T47D (cell line): ENCODE measurements at places on chromosomes 3 and 15.

DNA sequence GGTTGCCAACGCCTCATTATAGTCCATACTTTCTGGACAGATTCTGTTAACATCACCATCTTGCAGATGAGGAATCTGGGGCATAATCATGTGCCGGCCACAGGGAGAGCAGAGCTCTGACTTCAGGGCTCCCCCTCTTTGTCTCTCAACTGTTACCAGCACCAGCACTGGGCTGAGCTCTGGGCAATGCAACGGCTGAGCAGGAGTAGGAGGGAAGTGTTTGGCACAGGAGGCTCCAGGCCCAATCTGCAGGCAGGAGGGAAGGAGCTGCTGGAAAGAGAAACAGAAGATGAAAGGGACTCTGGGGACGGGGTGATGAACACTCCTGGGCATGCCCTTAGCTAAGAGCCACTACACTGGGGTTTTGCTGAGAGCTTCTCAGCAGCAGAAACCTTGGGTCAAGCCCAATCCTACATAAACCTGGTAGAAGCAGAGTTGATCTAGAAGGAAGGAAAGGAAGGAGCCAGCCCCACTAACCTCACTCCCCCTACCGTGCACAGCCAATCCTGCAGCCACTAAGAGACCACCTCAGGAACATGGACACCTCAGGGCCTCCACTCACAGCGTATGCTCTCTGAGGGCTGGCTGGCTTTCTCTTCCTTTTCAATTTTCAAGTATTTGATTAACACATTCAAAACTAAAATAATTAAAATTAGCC lies 73.1 kb upstream of the SPATA12 start:
- DNase-seq: no peak

- no peak for DNase-seq
These were observed 16.1 kb downstream of the CPOX start for GRCh38 chr3:98577178-98577895.

GRCh38 chr3:24088782-24089181 lies 143.7 kb downstream of the NR1D2 start:
- peak; percentile 26 for DNase-seq

- no peak for DNase-seq
These were observed 33.9 kb downstream of the RNU5B-1 start for GRCh38 chr15:65338366-65338765.

GRCh38 chr3:51930439-51930838 lies 11.3 kb downstream of the RRP9 start:
- no peak for DNase-seq

GRCh38 chr3:72289692-72290071 lies 504.7 kb upstream of the PROK2 start:
- no peak for DNase-seq

- no peak for DNase-seq
These were observed 228.5 kb upstream of the MME start for GRCh38 chr3:154851644-154852043.

DNA sequence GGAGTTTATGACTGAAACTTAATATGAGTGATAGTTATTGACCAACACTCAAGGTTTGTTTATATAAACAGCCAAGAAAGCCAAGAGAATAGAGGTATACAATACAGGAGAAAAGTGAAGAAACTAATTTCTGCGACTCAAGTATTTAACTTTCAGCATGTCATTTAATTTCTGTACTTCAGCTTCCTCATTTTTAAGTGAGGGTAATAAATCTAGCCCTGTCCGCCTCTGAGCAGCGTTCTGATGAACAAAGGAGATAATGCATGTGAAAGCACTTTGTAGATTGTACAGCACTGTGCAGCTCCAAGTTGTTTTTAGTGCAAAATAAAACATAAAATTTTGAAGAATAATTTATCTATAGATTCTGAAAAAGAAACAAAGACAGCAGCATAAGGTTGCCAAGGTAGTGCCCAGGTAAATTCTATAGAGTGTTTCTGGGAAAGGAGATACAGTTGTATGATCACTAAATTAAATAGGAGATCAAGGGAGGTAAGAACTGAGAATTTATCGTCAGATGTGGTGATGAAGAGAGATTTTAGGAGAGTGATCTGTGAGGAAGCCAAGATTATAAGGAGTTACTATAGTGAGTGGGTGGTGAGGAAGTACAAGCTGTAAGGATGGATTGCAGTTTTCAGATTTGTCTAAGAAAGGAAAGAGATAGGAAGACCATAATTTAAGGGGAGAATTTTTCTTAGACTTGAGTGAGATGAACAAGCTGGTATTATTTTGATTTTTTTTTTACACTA lies 71.3 kb downstream of the RASA2 start:
- no peak for DNase-seq

- no peak for DNase-seq
These were observed 32.6 kb downstream of the ABCC5 start for GRCh38 chr3:183984749-183985729.

- DNase-seq: no peak
These were observed 29.4 kb upstream of the FBN1 start for GRCh38 chr15:48674876-48675275.

- DNase-seq: no peak
These were observed 17.0 kb upstream of the ANO10 start for GRCh38 chr3:43638594-43639447.

GRCh38 chr3:168049367-168049974 lies 46.3 kb downstream of the GOLIM4 start:
- no peak for DNase-seq

GRCh38 chr15:90388462-90389380 lies 679 bp downstream of the IQGAP1 start:
- peak; percentile 46 for DNase-seq

DNA sequence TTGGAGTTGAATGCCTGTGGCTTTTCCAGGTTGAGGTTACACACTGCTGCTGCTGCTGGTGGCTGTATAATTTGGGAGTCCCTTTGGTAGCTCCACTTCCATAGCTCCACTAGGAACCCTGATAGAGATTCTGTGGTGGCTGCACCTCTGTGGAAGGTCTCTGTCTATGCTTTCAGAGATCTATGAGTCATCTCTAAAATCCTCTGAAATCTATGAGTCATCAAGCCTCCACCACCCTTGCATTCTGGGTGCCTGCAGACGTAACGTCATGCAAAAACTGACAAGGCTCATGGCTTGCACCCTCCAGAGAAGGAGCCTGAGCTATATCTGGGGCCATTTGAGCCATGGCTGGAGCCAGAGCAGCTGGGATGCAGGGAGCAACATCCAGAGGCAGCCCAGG lies 1037.0 kb upstream of the CFAP20DC start:
- DNase-seq: no peak

DNA sequence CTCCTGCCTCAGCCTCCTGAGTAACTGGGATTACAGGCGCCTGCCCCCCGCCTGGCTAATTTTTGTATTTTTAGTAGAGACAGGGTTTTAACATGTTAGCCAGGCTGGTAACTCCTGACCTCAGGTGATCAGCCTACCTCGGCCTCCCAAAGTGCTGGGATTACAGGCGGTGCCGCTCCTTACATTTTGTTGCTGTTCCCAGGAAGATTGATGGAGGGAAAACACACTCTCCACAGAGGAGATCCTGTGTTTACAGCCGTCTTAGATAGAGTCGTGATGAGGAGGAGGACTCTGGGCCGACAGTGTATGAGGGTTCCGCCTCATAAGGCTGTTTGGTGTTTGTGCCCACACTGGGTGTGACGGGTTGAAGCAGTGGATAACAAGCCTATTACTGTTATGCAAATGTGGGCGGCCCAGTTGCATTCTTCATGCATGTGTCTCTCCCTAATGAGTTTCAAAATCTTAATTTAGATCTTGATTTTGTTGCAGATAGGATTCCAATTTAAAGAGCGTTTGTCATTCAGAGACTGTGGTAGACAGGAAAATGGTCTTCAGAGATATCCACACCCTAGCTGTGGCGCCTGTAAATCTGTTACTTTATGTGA lies 60.0 kb downstream of the APBA2 start:
- DNase-seq: no peak

- DNase-seq: no peak
These were observed 634.0 kb downstream of the OTOL1 start for GRCh38 chr3:162130582-162130981.

DNA sequence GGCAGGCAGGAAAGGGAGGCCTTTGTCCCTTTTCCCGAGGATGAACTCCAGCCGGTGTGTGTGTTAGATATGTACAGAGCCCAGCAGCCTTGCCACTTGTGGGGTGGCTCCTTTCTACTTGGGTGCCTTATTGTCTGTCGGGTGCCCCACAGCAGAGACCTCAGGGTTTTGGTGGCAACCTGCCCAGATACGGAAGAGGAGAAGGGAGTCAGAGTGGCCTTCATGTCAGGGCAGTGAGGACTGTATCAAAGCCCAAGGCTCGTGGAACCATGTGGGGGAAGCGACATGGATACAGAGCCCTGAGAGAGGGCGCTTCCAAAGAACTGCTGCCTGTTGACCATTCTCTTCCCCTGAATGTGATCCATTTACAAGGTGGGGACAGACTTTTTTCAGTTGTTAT lies 166.2 kb downstream of the SLCO3A1 start:
- DNase-seq: no peak

GRCh38 chr15:66067687-66068086 lies 185.9 kb downstream of the MEGF11 start:
- no peak for DNase-seq

GRCh38 chr3:187750513-187751123 lies 5.3 kb upstream of the BCL6 start:
- no peak for DNase-seq

DNA sequence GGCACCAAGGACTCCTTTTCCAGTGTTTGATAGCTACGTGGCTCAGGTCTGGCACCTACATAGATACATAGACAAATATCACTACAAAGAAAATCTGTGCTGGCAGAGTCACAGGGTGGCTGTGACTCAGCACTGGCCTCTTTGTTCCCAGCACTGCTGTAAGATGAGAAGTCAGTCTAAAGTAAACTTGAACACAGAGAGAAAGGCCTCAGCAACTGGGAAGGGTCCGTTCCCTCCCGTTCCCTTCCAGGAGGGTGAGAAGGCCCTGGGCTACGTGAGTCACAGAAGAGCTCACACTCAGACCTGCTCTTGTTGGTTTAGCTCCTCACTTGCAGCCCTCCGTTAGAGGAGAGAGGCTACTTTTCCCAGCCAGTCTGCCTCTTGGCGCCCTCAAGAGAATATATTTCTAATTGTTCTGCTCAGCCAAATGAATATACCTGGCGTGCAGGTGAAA lies 23.1 kb downstream of the ANXA2 start:
- DNase-seq: peak; percentile 89

DNA sequence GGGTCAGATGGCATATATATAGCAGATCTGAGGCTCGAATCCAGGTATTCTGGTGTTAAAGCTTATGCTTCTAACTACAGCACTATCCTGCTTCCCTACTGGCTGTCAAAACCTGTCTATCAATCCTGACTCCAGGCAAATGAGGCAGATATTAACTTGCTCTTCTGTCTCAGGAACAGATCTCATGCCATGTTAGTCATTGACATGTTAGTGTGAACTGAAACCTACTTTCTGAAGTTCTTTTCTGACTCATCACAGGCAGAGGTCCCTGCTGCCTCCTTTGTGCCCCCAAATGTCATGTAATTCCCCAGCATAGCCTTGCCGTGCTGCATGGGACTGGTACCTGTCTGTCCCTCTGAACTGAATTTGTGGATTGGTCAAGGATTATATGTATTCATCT lies 125.0 kb upstream of the SMAD3 start:
- peak; percentile 16 for DNase-seq

DNA sequence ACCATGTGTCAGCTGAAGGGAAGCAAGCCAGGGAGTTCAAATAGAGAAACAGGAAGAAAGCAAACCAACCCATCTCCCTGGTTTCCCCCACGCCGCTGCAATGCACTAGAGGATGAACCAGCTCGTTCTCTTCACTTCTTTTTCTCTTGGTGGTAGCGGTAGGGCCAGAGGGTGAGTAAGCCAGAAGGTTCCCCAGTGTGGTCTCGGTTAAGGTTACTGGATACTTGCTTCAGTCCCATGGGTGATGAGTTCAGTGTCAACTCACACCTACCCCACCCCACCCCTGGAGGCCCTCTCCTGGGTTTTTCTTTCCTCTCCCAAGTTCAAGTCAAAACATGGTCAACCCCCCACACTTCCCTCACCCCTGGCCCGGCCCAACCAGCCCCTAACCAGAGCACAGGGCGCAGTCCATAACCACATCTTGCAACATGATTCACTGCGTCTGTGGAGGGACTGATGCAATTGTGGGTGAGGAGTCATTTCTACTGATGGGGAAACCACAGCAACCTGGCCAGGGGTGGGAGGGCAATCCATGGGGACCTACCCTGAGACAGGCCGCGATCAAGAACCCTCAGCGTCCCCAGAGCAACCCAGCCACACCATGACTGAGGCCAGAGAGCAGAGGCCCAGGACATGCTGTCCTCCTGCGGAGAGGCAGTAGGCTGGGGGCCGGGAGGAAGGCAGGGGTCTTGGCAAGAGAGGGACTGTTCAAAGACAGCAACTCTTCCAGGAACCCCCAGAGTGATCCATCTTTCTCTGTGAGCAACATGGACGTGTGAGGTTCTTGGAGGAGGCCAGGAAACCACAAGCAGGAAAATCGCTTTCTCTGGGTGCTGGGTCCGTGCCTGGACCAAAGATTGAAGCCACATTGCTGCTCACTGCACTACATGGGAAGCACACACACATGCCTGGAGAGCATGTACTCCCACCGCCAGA lies 276.6 kb downstream of the UACA start:
- no peak for DNase-seq

GRCh38 chr3:196501316-196502044 lies 2.1 kb downstream of the RNF168 start:
- DNase-seq: no peak

GRCh38 chr3:36512555-36512954 lies 132.3 kb downstream of the STAC start:
- DNase-seq: no peak

DNA sequence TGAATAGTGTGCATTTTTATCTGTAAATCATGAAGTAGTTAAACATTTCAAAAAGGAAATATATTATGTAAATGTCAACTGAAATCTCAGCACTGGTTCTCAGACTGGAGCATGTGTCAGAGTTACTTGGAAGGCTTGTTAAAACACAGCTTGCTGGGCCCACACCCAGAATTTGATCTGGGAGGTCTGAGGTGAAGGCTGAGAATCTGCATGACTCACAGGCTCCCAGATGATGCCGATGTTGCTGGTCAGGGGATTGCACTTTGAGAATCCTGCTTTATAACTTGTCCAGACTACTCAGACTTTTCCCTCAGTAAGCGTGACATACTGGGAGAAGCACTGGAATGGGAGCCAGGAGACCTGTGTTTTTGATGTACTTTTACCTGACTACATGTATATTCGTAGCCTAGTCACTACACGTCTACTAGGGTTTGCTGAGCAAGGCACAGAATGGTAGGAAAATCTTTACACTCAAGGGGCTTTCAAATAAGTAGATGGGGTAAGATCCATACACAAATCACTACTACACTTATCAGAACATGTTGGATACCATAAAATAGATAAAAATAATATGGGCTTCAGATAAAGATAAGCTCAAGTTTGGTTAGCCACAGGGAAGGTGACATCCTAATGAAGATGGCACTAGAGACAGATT lies 77.1 kb upstream of the MEX3B start:
- DNase-seq: no peak
